ENCODE measurements at places on chromosomes 3 and 15.

GRCh38 chr3:142210144-142210543 lies 15.2 kb downstream of the GK5 start:
- no peak for DNase-seq

DNA sequence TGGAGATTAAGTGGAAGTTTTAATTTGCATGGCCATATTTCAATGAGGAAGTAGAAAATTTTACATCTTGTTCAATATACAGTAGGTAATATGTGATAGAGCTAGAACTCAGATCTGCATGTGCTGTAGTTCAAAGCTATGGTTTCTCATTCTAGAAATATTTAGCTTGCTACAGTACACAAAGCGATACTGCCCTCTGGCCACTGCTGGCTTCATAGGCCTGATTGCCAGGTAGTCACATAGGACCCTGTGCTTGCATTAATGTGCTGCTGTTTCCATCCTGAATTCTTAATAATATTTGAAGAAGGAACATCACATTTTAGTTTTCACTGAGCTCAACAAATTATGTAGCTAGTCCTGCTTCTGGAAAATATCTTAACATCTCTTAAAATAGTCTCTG lies 87.0 kb downstream of the PLSCR2 start:
- DNase-seq: no peak

- no peak for DNase-seq
These were observed 154.3 kb upstream of the CCDC54 start for GRCh38 chr3:107222907-107223306.

DNA sequence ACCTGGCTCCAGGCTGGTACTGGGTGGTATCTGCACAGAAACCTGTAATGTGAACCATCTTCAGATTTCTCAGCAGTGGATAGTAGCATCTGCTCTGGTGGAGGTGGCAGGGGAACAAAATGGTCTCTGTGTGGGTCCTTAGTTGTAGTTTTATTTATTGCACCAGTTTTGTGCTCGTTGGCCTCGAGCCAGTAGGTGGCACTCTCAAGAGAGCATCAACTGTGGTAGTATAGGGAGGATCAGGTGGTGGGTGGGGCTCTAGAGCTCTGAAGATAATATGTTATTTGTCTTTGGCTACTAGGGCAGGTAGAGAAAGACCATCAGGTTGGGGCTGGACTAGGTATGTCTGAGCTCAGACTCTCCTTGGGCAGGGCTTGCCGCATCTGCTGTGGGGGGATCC lies 254.0 kb upstream of the GPR149 start:
- no peak for DNase-seq

- DNase-seq: no peak
These were observed 109.7 kb downstream of the SV2B start for GRCh38 chr15:91209726-91210125.
